IPS DF 19.7 (cell line): ENCODE measurements at places on chromosomes 3 and 15.

DNA sequence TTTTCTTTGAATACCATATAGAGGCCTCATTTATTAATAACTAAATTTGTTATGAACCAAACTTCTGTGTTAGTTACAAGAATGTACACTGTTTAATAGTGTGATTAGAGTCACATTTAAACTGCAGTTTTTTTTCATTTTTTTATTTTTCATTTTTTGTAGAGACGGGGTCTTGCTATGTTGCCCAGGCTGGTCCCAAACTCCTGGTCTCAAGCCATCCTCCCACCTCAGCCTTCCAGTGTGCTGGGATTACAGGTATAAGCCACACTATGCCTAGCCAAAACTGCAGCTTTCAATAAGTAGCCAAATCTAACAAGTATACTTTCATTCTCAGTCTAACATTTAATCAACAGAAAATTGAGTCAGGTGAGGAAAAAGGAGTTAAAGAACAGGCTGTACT is 10.2 kb upstream of the ATP11B start:
- no peak for DNase-seq

- DNase-seq: no peak
Measured at GRCh38 chr3:196506687-196507086, 3.1 kb upstream of the RNF168 start.

GRCh38 chr3:130991126-130991525 is 35.5 kb downstream of the ASTE1 start:
- no peak for DNase-seq

DNA sequence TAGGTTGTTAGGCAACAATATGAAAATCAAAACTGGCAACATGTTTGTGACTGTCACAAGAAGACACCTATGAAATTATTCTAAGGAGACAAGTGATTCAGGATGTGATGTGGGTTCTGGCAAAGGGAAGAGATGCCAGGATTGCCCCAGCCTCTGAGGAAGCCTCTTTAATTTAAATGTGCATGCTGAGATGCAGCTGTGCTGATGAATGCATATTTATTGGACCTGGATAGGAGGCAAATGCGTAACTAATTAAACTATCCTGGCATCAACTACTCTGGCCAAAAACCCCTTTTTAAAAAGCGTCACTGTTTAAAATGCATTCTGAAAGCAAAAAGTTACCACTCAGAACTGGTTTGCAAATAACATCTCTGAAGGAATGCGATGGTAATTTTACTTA is 176.5 kb upstream of the DPH6 start:
- no peak for DNase-seq

GRCh38 chr15:22974745-22975144 is 5.4 kb downstream of the CYFIP1 start:
- no peak for DNase-seq

DNA sequence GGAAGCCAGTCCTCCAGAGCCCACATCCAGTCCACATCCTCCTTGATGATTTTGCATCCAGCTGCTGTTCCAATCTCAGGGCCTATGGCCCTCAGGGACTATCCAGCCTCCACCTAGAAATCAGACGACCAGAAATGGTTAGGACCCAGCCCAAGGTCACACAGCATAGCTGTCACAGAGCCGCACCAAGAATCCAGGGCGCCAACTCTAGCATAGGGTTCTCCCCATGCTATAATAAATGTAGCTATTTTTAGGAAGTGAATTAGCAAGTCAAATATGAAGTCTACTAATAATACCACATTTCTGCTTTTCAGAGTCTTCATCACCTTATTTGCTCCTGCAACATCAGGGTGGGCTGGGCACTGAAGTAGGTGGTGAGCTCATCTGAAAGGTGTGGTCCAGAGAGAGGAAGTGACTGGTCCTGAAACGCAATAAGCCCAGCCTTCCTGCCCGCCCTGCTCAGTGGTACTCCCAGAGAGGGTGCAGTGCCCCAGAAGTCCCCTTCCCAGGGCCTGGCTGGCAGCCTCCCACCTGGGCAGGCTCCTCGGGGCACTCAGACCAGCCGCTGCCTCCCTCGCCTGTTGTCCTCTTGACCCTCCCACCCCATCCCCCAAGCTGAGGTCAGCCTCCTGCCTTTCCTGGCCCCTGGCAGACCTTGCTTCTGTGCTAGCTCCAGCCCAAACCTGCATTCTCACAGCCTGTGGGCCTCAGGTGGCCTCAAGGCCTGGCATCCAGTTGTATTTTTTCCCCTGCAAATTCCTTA is 17.6 kb upstream of the CYP11A1 start:
- no peak for DNase-seq

- no peak for DNase-seq
Measured at GRCh38 chr3:46881596-46882376, 4.3 kb downstream of the PTH1R start.

DNA sequence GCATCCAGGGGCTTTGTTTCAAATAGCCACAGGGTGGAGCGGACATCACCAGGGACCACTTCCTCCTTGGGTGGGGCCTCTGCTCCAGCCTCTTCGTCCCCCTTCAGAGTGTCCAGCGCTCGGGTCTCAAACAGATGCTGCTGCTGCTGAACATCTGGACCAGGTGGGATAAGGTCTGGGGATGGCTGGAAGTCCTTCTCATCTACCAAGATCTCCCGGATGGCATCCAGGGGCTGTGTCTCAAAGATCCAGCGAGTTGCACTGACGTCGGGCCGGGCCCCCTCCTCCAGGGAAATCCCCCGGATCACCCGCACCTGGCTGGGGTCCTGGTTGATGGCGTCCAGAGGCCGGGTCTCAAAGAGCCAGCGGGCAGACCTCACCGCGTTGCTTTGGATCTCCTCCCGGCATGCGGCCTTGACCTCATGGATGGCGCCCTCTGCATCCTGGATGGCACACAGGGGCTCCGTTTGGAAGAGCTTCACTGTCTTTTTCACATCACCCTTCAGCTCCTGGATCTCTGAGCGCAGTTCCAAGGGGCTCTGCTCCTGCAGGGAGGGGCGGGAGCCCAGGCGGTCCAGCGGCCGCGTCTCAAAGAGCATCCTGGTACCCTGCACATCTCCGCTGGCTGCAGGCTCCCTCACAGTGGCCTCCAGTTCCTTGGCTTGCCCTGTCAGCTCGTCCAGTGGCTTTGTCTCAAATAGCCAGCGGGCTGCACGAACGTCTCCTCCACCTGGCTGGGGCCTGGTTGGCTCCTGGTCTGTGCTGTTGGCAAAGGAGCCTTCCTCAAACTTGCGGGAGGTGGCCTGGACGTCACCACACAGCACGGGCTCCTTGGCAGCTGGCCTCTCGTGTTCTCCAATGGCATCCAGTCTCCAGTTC is 3.9 kb downstream of the XIRP1 start:
- no peak for DNase-seq

GRCh38 chr3:178388473-178388872 is 147.8 kb upstream of the KCNMB2 start:
- DNase-seq: no peak

- DNase-seq: no peak
Measured at GRCh38 chr3:67290438-67290837, 292.3 kb downstream of the KBTBD8 start.
